ENCODE measurements at places on chromosomes 3 and 15.

GRCh38 chr3:150631515-150632221, 28.5 kb downstream of the SELENOT start:
- no peak for DNase-seq

DNA sequence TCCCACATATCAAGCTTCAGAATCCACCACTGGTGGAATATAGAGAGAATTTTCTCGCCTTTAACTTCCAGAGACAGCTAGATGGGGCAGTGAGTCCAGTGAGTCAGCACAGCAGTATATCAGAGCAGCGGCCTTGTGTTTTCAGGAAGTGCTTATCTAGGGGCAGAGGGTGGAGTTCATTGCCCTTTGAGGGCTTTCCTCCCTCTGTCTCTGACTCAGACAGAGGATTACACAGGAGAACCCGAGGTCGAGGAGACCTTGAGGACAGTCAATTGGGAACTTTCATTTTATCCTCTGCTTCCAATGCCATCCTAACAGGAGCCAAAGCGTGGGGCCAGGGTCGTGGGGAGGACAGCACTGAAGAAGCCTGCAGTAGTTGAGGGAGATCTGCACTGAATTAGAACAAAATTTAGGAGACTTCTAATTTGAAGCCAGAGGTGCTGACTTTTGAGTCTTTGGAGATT, 109.6 kb upstream of the UMPS start:
- no peak for DNase-seq

- DNase-seq = no peak
These were observed 227.5 kb downstream of the DTWD1 start for GRCh38 chr15:49848282-49848724.

GRCh38 chr3:46921871-46922271, 44.4 kb downstream of the PTH1R start:
- no peak for DNase-seq

DNA sequence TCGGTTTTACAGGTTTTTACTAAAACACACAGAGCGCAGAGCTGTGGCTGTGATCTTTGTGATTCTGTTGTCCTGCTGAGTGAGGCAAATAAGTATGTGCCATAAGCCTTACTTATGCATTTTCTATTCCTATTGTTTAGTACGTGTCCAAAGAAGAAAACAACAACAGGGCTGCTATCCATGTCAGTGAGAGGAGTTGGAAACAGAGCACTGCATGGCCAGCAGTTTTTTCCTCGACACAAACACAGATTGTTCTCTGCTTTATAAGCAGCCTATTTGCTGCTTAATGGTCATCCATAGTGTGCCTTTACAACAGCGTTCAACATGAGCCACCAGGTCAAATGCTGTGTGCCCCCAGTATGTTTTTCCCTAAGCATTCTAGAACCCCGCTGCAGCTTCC, 79.8 kb downstream of the SHQ1 start:
- DNase-seq = no peak

DNA sequence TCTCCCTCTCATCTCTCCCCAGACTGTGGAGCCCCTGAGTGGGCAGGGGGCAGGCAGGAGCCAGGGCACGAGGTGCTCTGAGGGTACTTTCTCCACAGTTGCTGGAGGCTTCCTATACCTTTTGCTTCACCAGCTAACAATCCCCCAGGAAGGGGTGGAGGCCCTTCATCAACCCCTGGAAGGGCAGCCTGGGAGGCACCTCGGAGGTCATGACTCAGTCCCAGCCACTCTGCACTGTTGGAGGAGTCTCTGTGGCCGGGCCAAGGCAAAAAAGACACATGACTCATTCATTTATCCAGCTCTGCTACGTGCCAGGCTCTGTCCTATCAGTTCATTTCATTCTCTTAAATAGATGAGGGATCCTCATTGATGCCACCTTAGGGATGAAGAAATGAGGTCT, 15.6 kb upstream of the KY start:
- no peak for DNase-seq

DNA sequence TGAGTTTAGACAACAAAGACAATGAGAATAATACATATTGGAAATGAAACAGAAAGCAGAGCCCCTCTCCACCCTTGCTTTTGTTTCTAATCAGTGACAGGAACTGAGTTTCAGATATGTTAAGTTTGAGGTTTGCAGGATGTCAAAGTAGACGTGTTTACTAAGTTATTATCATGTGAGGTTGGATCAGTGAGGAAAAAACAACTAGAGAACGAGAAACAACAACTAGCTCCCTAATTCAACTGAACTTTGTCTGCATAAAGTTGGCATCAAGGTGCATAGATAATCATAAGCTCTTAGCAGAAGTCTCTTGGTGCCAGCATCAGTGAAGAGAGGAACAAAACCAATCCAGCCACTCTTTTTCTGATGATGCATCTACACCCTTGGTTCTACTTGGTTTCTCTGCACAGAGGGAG, 491.1 kb upstream of the NR2F2 start:
- no peak for DNase-seq

DNA sequence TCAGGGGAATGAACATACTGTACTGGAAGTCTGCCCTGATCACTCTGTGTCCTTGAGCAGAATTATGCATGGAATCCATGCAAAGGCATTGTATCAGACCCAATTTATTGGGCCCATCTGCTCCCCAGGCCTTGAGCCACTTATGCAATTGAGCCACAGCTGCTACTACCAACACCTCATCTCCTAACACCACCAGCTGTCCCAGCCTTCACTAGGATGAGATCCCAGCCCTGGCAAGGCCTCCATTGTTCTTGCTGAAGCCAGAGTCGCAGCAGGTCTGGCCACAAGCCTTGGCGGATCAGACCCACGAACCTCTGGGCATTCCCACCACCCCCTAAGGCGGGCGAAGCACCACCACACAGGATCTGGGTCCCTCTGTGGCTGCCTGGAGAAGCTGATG, 9.2 kb upstream of the NME9 start:
- no peak for DNase-seq

DNA sequence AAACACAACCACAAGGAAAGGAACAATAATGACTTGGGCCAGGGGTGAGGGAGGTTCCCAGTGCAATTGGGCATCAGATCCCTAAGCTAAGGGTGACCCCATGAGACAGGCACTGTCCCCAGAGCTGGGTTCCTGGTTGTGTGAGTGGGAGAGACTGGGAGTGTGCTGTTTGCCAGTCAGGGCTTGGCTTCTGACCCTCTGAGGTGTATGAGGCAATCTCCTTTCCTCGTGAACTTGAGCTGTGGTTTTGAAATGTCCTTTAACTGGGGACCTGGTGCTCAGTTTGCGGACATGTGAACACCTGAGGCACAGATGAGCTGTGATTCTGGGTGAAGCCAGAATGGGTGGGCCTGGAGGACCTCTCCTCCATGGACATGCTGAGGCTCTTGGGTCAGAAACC, 58.5 kb upstream of the PLXNA1 start:
- no peak for DNase-seq

GRCh38 chr3:5239602-5240001, 52.1 kb downstream of the EDEM1 start:
- no peak for DNase-seq

DNA sequence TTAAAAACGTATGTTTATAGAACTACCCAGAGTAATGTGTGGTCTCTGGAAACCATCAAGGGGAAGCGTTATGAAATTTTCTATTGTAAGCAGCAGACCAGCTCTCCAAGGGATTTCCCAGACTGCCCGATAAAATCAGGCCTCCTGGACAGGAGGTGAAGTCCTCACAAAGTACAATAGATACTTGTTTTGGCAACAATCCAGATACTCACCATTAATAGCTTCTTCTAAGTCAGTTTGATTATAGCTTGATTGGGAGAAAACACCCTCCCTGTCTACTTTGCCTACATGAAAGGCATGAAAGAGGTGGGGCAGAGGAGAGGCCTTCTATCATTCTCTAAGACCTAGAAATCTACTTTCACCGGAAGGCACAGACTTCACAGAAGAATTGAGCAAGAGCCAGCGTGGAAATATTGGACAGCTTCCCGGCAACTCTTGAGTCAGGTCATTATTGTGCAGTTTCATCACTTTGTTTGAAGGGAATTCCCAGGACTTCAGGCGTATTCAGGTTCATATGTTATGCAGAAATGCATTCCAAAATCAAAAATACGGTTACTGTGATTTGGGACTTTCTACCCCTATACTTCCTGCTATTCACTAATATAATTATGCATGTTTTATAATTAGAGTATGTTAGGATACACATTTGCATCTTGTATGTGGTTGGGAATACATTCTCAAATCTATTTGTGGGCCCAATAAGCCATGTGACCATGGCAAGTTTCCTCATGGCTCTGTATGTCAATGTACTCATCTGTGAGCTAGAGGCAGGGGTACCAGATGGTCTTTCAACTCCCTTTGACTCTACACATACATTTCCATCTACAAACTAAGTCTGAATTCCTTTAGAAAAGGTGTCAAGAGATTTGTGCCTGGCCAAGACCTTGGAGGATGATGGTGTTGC, 103.5 kb downstream of the CD47 start:
- no peak for DNase-seq

DNA sequence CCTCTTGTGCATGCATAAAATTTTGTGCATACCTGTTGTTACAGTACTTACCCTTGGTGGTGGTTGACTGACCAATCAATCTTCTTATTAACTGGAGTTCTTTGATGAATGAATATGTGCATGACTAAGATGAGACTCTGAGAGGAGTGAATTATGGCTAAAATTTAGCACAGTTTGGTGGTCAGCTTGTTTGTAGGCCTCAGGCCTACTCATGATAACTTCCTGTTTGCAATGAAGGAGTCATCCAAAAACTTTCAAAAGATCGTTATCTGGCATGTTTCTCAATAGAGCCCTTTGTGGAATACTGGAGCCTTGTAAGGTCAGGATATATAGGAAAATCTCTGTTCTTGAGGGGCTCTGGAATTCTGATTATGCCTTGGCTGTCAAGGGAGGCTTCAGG, 66.5 kb downstream of the LEKR1 start:
- no peak for DNase-seq

- no peak for DNase-seq
These were observed 61.2 kb downstream of the KLHL6 start for GRCh38 chr3:183494341-183494740.

All from activated T-helper 1 cell treated with anti-CD3 and anti-CD28 coated beads, Interleukin-2, amount 50 U/mL, for 16 hours (primary cell).